ENCODE measurements at places on chromosomes 16 and 17. TPM values are rescaled to one million over a fixed set of nuclear protein-coding genes. Genes with fewer than 3 reads are reported as not detected.

DNA sequence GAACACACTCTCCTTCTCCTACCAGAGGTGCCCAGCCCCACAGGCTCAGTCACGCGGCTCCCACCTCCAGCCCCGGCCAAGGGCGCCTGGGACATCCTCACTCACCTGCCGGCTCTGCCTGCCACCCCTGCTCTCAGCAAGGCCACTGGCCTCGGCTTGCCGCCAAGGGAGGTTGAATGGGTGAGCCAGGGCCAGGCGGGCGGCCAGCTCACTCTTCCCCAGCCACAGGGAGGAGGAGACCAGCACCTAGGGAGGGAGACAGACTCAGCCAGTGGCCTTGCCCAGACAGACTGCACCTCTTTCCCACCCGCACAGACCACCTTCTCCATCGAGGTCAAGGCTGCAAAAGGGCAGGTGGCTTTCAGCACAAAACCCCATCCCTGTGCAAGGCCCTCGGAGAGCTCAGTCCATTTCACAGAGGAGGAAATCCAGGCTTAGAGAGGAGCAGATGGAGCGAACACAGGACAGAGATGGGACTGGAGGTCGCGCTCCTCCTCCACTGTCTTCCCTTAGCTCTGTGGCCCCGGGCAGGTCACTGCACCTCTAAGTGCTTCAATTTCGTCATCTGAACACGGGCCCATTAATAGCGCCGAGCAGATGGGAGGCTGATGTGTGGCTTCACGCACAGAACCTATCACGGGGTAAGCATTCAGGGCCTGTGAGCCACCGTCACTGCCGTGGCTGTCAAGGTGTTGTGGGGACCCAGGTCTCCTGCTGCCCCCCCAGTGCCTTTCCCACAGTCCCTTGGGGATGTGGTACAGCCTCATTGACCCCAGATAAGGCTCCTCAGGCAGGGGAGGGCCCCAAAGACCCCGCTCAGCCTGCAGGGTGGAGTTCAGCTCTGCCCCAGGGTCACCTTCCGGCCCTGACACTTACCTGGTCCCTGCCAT, 56.1 kb downstream of the RMI2 start:
- no peak overlapping the region for H3K4me3 ChIP-seq
- no peak overlapping the region for H3K27ac ChIP-seq
- no peaks in the 10 kb centered on the region for H3K36me3 ChIP-seq

DNA sequence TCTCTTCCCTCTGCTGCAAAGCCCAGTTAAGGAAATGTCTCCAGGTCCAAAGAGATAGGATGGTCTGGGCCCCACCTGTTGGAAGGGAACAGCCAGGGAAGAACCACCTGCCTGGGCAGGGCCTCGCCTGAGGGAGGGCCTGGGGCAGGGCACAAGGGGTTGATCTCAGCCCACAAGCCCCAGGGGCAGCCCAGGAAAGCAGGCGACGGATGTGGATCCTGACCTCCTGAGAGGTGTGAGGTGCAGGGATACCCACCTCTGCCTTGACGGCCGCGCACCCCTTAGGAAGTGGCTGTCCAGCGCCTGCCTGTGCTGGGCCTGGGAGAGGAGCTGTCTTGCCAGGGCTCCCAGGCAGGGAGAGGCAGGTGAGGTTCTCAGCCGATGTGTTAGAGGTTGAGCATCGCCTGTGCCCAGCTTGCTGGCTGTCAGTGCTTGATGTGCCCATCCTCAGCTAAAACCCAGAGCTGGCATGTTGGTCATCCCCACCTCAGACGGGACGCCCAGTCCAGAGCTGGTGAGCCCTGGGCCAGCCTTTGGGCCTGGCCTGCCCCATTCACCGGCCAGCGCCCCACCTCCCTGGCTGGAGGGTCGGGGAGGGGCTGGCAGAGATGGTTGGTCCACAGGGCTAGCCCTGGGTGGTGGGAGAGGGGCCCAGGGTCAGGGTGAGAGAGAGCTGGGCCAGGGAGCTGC, 434 bp downstream of the CEMP1 start:
- H3K4me3 ChIP-seq, result peak overlapping the region; percentile 94
- DNase-seq, result no peak

GRCh38 chr17:82527898-82528297, 8.4 kb downstream of the FOXK2 start:
- DNase-seq, result no peak
- no peaks in the 10 kb centered on the region for H3K36me3 ChIP-seq
- no peak overlapping the region for H3K4me3 ChIP-seq
- H3K4me1 ChIP-seq, result peaks cover 61% of the 10 kb centered on the region

- H3K36me3 ChIP-seq, result no peaks in the 10 kb centered on the region
- peaks cover 34% of the 10 kb centered on the region for H3K27me3 ChIP-seq
- no peak overlapping the region for H3K4me3 ChIP-seq
Observed at GRCh38 chr17:30924341-30924740, 2.6 kb downstream of the ADAP2 start.

DNA sequence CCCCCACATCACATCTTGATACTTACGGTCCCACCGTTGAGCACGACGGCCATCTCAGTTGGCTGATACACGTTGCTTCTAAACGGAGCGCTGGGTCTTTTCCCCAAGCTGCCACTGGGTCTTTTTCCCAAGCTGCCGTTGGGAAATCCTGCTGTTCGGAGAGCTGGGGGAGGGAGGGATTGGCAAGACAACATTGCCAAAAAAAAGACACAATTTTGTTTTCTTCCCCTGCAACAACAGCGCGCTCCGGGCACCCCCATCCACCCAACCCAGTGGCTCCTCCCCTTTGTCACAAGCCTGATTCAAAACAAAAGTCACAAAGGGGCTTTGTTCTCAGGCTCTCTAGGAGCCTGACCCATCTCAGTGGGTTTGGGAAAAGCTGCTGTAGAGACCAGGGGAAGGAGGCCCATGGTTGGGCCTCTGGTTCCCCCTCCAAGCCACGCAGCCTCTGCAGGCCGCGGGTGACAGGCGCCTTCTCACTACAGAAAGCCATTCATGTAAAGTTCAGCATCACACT, 22.8 kb downstream of the GPRC5B start:
- H3K4me1 ChIP-seq, result no peaks in the 10 kb centered on the region
- no peaks in the 10 kb centered on the region for H3K27me3 ChIP-seq
- DNase-seq, result no peak

- H3K27me3 ChIP-seq, result no peaks in the 10 kb centered on the region
- peaks cover 27% of the 10 kb centered on the region for H3K4me1 ChIP-seq
- DNase-seq, result peak; percentile 39
- peaks cover 14% of the 10 kb centered on the region for H3K36me3 ChIP-seq
- no peak overlapping the region for H3K27ac ChIP-seq
Observed at GRCh38 chr16:89749637-89750036, 28.3 kb downstream of the ZNF276 start.

DNA sequence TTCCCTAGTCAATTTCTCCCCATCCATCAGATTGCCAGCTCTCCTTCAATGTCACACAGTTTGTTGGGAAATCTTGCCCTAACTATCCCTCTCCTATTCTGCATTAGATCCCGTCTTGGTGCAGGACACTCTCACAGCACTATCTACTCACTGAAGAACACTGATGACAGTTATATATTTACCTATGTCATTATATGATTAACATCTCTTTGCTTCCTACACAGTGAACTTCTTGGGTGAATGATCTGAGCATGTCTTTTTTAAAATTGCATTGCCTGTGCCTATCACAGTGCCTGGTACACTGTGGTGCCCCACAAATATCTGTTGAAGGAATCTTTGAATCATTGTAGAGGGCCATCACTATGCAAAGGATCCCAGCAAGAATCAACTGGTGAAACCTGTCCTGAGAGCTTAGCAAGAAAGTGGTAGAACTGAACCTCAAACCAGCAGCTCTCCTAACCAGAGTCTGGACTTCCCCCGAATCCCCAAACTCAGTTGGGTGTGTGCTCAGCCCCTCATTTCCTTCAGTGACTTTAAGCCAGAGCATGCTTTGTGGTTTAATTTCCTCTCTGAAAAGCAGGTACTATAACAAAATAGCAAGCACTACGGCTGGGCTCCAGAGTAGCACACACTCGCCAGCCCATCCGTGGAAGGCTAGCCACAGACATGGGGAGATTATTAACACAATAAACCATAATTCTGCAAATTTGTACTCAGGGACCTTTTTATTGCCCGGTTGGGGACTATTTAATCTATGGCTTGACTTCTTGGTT, 680.7 kb upstream of the SALL1 start:
- H3K27ac ChIP-seq, result no peak overlapping the region
- H3K27me3 ChIP-seq, result no peaks in the 10 kb centered on the region
- no peaks in the 10 kb centered on the region for H3K36me3 ChIP-seq
- no peak overlapping the region for H3K4me3 ChIP-seq

DNA sequence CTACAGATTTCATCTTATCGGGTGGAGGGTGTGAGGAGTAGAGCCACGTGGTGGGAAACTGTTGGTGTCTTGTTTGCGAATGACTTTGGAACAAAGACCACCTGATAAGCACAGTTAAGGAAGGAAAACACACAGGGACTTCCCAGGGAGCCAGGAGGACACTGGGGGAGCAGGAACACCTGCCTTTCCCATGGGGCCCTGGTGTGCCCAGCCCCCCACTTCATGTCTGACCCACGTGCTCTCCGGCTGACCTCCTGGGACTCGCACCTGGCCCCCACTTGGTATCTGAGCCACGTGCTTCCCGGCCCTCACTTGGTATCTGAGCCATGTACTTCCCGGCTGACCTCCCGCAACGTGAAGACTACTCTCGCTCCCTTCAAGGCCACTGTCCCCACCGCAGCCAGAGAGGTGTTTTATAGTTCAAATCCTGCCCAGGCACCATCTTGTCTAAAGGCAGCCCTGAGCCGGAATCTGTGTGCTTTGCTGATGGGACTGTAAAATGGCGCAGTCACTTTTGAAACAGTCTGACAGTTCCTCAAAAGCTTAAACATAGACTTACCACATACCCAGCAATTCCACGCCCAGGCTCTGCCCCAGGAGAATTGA, 5.4 kb upstream of the CSNK1D start:
- no peak overlapping the region for H3K4me3 ChIP-seq
- H3K27ac ChIP-seq, result no peak overlapping the region
- no peaks in the 10 kb centered on the region for H3K27me3 ChIP-seq
- no peaks in the 10 kb centered on the region for H3K36me3 ChIP-seq
- peaks cover 36% of the 10 kb centered on the region for H3K4me1 ChIP-seq

Gene CMTM2
- total RNA-seq, result not detected

- no peaks in the 10 kb centered on the region for H3K36me3 ChIP-seq
- no peak overlapping the region for H3K4me3 ChIP-seq
- no peaks in the 10 kb centered on the region for H3K27me3 ChIP-seq
- H3K4me1 ChIP-seq, result no peaks in the 10 kb centered on the region
- DNase-seq, result no peak
Observed at GRCh38 chr16:8370374-8371270, 219.7 kb downstream of the TMEM114 start.

Gene KRTAP4-4
- total RNA-seq, result not detected

Gene CDK5RAP3
- 224 TPM for total RNA-seq

Gene IL17C
- not detected for total RNA-seq

Gene TERB1
- total RNA-seq, result 0.11 TPM

Gene IGFBP4
- 2.5 TPM for total RNA-seq

DNA sequence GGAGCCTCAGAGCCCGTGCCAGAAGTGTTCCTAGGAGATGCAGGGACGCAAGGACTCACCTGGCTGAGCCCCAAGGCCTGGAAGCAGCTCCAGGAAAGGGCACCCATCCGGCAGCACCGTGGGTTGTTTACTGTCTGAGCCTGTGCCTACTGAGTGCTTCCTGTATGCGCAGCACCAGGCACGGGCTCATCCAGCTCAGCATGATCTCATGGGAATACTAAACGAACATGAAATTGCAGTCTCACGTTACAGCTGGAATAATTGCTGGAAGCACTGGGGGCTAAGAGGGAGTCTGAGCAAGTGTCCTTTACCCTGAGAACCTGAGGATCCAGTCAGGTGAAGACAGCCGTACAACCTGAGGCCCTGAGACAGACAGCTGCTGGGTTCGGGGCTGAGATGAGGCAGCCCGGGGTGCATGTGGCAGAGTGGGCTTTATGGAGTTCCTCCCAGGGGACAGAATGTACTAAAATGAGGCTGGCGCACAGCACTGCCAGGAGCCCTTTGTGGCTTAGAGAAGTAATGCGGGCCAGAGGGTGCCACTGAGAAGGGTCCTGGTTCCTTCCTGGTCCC, 5.4 kb downstream of the CTRL start:
- no peak overlapping the region for H3K27ac ChIP-seq
- no peaks in the 10 kb centered on the region for H3K27me3 ChIP-seq
- H3K4me1 ChIP-seq, result peaks cover 12% of the 10 kb centered on the region
- DNase-seq, result no peak
- H3K4me3 ChIP-seq, result no peak overlapping the region
- H3K36me3 ChIP-seq, result peaks cover 56% of the 10 kb centered on the region

Gene TBKBP1
- 3.0 TPM for total RNA-seq

Gene ABCA3
- 7.0 TPM for total RNA-seq

DNA sequence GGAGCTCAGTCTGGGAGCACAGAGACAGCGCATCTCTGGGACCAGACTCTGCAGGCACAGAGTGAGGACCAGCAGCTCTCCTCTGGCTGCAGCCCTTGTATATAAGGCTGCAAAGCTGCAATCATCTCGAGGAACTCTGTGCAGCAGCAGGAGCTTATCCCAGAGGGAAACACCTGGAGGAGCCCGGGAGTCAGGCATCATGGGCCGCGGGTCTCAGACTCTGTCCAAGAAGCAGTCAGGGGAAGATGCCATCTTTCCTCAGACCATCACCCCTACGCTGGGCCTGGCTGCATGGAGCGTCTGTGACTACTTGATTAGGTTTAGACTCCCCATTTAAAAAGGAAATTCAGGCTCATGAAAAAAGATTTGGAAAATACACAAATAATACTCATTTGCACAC, 122.0 kb downstream of the IRF8 start:
- no peaks in the 10 kb centered on the region for H3K36me3 ChIP-seq
- peaks cover 4% of the 10 kb centered on the region for H3K4me1 ChIP-seq
- no peak overlapping the region for H3K4me3 ChIP-seq
- peaks cover 7% of the 10 kb centered on the region for H3K27me3 ChIP-seq
- no peak overlapping the region for H3K27ac ChIP-seq
- DNase-seq, result no peak

DNA sequence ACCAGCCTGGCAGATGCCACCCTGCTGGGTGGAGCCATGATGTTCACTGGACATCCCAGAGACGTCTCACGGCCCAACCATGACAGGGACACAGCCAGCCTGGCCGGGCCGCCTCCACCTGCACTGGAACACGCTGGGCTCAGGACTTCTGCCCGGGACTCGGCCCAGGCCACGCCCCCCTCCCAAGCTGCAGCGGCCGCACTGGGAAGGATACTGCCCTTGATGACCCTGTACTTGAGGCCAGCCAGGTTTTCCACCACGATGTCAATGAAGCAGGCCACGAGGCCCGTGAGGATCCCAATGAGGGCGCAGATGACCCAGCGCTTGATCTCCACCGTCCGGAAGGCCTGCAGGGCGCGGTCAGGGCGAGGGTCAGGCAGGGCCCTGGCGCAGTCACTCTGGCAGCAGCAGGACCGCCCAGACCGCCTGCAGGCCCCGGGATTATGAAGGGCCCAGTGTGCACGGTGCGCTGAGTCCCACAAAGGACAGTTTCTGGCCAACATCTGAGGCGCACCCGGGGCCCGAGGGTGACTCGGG, 14.2 kb downstream of the CLCN7 start:
- no peaks in the 10 kb centered on the region for H3K27me3 ChIP-seq
- no peaks in the 10 kb centered on the region for H3K4me1 ChIP-seq
- no peak overlapping the region for H3K27ac ChIP-seq
- DNase-seq, result no peak
- no peak overlapping the region for H3K4me3 ChIP-seq
